Neuronal stem cell (in vitro differentiated cells): ENCODE measurements at places on chromosomes 2 and 18.

DNA sequence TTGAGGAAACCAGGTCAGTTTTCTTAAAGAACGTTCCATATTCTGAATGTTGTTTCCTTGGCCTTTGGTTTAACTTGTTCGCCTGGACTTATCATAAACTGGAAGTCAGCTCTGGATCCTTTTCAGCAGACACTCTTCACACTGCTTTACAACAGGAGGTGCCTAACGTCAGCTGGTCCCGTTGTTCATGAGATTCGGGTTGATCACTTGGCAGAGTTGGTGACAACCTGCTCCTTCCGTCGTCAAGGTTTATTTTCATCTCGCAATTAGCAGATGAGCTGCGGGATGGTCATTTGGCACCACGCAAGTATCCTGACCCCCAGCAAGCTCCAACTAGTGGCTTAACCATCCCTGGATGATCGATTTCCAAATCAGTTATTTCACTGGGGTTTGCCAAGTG, 23.0 kb upstream of the BIN1 start:
- DNase-seq = no peak

GRCh38 chr2:172901913-172902312, 166.3 kb downstream of the RAPGEF4 start:
- DNase-seq = no peak

- no peak for DNase-seq
Observed at GRCh38 chr2:203804070-203804469, 63.5 kb upstream of the CTLA4 start.

DNA sequence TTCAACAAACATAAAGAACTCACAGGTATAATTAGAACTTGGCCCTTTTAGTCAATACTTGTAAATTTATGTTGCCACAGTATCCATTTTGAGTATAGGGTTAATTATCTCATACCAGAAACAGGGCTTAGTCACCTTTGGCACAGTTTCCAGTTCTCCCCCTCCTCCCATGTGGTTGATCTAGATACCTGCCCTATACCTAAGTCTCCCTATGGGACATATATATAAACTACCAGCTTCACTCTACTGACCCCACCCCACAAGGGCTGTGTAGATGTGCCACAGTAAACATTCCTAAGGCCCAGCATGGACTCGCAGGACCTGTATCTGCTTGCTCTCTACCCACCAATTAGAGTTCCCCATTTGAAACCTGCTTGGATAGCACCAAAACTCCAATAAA, 371.7 kb upstream of the RND3 start:
- DNase-seq = no peak

GRCh38 chr2:36343606-36344005, 12.0 kb upstream of the CRIM1 start:
- no peak for DNase-seq

DNA sequence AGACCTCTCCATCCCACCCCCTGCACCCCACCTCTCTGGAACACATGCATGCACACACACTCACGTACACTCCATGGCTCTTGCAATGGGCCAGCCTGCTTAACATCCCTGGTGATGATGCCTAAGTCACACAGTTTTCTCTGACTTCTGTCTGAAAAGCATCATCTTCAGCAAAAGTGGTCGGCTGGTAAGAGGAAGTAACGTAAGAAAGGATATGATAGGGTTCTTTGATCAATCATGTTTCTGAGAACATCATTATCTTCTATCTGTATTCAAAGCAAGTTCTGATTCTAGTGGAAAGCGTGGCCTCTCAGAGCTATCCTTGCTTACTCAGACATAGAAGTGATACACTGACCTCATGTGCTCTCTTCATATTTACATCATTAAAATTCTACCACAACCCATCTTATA, 11.4 kb upstream of the NDUFV2 start:
- DNase-seq = no peak

DNA sequence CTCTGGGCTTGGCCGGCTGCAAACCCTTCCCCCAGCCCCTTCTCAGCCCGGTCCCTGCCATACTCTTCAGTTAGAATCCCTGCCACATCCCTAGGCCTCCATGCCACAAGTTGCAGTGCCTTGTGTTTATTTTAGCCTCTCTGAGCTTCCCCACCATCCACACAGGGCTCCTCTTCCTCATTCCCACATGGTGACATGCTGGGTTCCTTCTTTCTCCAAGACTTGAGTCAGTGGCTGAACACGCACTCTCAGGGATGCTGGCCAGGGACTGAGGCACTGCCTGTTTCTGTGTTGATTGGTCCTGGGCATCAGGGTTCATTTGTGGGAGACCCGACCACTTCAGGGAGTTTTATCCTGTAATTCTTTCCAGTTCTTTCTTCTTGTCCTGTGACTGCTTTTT, 56.3 kb downstream of the KCNS3 start:
- DNase-seq = no peak

GRCh38 chr2:28602751-28603639, 107.1 kb downstream of the PLB1 start:
- no peak for DNase-seq

- DNase-seq = peak; percentile 40
Observed at GRCh38 chr18:4987452-4988405, 209.3 kb downstream of the AKAIN1 start.

DNA sequence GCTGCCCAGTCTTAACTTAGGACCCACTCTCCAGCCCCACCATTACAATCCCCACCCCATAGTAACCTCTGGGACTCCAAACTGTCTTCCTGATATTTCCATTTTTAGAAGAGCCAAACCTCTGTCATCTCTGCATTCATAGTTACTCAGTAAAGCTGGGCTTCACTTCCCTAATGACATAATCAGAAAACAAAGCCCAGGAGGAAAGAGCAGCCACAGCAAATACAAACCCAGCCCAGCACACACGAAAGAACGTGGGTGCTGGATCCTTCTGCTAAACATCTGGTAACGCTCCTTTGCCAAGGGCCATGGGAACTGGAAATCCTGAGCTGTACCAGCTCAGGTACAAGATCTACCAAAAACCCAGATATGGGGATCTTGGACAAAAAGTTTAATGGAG, 36.8 kb upstream of the RIOK3 start:
- DNase-seq = no peak

GRCh38 chr2:240936106-240936505, 30.0 kb downstream of the CROCC2 start:
- no peak for DNase-seq

DNA sequence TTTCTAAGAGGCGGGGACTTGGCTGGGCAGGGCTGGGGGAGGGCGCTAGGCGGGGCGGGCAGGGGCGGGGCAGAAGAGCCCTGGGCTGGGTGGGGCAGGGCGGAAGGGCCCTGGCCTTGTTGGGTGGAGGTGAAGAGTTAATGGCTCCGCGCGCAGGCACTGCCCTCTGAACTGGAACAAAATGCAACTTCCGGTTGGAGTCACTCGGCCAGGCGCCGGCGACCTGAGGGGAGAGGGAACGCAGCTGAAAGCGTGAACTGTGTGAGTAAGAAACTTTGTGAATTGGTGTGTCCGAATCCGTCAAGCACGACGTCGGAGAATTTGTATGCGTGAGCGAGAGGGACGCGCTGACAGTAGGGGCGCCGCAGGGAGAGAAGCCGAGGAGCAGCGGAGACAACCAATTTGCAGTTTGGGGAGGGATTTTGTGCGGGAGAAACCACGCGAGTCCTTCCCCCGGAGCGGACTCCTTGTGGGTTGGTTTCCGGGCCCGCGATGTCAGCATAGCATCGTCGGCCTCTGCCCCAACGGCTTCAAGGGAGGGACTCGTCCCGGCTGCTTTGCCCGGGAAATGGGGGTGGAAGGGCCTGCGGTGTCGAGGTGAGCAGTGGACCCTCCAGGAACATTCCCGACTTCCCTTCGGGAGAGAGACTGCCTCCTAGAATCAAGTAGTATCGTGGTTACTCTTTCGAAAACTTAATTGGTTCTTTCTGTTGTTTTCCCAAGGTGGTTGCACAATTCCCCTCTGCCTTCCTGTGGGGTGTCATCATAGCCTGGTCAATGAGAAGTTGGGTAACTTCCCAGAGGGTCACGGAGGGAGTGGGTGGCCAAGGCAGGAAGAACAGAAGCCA, at the start of gene TANK:
Gene TANK, plus strand, starts transcription at position 203 of the 848 bp plus-strand sequence. CDS start 19,235 bp downstream, outside the sequence.
- DNase-seq = peak; percentile 78

DNA sequence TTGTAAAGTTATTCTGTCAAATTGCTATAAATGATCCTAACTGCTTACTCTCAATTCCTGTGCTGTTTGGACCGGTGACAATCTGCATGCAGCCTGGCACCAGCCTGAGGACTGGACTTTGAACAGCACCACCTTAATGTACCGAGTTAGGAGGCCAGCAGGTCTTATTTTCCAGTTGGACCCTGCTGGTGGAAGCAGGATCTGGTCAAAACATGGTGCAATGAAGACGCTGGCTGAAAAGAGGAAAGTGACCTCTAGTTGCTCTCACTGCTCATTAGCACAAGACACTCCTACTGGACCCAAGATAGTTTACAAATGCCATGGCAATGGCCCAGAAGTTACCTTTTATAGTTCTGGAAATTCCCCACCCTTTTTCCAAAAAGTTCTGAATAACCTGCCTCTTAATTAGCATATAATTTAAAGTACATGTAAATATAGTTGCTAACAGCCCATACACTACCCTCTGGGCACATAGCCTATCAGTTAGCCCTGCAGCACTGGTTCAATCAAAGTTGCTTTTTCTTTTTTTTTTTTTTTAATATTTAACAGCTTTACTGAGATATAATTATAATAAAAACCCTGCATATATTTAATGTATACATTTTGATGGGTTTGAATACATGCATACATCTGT, 35.8 kb downstream of the RBKS start:
- no peak for DNase-seq

GRCh38 chr2:140600116-140600515, 1530.7 kb downstream of the LRP1B start:
- no peak for DNase-seq

DNA sequence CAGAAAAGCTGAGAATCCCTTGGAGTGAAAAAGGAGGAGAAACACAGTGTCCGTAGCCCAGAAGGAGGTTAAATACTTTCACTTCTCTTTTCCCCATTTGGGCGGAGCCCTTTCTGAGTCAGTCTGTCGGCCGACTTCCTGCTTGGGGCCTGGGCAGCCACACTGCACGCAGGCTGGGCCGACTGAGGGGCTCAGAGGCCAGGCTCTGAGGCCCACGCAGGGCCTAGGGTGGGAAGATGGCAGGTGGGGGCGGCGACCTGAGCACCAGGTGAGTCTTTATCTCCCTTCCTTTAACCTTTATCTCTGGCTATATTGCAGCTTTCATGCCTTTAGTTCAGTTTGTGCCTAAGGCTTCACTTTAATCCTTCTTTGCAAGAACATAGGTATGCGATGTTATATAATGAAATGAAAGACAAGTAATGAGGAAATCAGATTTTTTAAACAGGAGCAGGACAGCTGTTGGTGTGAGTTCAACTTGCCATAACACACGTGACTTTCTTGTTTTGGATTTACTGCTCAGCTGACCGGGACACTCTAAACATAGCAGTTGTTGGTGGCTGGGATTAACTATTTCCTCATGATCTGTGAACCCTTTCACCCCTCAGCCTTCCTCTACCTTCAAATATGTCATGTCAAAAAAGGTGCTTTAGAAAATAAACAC, at the start of gene SP100:
Gene SP100, plus strand, starts transcription at position 141 of the 661 bp plus-strand sequence. Its CDS starts 96 bp downstream, at position 237.
- no peak for DNase-seq
